Smooth muscle cell of the brain vasculature (primary cell): ENCODE measurements at places on chromosomes 3 and 15.
A peak's percentile ranks its signal among the peaks of the same experiment; 100 is the strongest.

DNA sequence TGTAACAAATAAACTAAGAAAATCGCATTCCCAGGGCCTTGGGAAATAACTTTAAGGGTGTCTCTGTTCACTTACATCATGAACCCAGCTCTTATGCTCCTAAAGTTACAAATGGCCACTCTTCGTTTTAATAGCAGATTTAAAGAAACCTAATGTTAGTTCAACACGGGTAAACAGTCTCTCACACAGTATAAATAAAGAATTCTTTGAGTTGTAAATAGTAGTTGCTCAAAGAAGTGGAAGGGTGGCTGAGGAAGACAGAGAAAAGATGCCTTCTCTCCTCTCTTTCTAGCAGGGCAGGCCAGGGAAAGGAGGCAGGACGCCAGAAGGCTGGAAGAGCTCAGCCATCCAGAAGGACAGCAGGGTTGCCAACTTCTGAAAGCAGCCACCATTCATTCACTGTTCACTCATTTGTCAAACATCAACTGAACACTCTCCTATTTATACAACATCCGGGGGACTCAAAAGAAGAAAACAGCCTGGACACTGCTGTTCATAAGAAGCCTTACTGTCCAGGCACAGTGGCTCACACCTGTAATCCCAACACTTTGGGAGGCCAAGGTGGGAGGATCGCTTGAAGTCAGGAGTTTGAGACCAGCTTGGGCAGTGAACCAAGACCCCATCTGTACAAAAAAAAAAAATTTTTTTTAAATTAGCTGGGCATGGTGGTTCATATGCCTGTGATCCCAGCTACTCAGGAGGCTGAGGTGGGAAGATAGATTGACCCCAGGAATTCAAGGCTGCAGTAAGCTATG is 47.3 kb downstream of the WWTR1 start:
- DNase-seq = no peak

GRCh38 chr15:41180206-41180789 is 50.3 kb downstream of the EXD1 start:
- no peak for DNase-seq

DNA sequence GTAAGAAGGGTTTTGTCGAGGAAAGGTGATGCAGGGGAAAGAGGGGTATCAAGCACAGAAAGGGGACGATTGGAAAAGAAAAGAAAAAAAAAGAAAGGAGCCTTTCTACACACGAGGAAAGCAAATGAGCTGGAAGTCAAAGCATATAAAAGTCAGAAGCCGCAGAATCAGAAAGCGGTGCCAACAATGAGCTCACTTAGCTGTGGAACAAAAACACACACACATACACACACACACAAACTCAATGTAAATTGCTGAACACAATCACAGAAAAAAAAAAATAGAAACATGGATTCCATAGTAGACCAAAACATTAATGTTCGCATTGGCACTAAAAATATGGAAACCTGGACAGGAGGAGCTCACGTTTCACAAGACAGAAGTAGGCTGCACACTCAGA is 63.4 kb upstream of the FEZF2 start:
- DNase-seq = no peak

- no peak for DNase-seq
Observed at GRCh38 chr3:133799794-133800585, 5.6 kb upstream of the SRPRB start.

- DNase-seq = peak; percentile 68
Observed at GRCh38 chr3:98961161-98962155, 60.0 kb upstream of the DCBLD2 start.

DNA sequence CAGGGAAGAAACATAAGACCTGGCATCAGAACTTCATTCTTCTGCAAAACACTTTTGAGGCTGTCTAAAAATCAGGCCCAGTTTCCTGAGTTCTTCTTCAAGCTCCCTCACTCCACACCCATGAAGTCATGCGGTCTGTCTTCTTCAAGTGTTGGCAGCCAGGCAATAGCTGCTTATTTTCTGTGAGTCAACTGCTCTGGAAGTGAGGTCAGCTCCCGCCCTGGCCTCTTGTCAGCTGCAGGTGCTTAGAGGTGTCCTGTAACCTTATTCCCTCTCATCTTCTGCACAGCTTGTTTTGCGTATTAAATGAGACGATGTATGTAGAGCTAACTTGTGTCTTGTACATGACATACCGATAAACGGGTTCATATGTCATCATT is 226.1 kb downstream of the ADAMTS17 start:
- no peak for DNase-seq

GRCh38 chr3:31314258-31314657 is 218.5 kb upstream of the STT3B start:
- DNase-seq = no peak

- no peak for DNase-seq
Observed at GRCh38 chr3:187130346-187131066, 8.8 kb downstream of the RPL39L start.

DNA sequence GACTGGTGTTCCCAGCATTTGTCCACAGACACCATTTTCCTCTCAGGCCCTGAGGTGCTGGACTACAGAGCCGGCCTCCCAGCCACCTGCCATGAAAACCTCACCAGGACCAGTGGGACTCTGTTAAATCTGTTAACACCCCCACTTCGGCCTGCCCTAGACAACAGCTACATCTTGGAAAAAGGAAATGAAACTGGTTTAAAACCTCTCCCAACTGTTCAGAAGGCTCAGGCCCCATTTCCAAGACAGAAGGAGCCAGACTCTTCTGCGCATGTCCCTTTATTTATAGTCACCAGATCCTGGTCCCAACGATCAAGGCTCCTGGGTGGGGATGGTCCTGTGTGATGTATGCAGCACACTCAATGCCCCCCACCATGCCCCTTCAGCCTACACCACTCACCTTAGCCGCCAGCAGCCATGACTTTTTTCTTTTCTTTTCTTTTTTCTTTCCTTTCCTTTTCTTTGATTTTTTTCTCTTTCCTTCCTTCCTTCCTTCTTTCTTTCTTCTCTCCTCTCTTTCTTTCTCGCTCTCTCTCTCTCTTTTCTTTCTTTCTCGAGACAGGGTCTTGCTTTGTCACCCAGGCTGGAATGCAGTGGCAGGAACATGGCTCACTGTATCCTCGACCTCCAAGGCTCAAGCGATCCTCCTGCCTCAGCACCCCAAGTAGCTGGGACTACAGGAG is 25.5 kb upstream of the FLNB start:
- no peak for DNase-seq

DNA sequence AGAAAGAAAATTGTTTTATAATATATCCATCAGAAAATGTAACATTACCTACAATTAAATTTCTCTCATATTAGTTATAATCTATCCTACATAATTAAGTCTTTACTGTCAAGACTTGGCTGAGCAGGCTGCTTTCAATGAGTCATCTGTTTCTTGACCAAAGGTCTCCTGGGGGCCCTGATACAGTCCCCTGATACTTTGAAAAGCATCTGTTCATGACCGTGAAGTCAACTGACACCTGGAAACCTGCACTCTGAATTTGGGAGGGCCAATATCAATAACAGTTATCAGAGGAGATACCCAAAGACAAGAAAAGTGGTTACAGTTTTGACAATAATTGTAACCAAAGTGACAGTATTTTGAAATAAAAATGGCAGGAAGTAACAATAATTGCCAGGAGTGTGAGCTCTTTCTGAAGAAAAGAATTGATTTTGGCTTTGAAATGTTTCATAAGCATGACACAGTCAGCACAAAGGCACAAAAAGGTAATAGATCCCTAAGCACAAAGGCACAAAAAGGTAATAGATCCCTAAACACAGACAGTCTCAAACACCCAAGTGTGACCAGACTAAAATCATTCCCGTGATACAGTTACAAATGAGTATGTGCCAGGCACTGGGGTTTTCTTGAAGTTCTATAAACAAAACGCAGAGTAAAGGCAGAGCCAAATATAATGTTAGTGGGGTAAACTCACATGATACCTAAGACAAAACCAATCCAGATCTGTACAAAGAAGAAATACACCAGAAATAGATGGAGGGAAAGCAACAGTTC is 260.7 kb downstream of the PLOD2 start:
- DNase-seq = no peak

DNA sequence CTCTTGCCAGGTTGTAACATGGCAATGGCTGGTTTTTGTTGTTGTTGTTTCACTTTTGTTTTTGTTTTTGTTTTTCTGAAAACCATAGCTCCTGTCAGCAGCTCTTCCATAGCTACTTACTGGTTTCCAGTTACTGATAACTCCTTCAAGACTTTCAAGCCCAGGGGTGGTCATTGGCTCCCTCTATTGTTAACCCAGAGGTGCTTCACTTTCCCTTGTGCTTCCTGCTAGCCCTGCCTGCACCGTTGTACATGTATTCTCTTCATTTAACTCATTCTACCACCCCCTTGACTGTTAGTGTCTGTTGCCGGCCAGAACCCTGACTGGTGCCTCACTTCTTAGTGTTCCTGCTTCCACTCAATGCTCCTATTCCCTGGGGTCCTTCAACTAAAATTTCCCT is 4.2 kb upstream of the TRAT1 start:
- DNase-seq = no peak

DNA sequence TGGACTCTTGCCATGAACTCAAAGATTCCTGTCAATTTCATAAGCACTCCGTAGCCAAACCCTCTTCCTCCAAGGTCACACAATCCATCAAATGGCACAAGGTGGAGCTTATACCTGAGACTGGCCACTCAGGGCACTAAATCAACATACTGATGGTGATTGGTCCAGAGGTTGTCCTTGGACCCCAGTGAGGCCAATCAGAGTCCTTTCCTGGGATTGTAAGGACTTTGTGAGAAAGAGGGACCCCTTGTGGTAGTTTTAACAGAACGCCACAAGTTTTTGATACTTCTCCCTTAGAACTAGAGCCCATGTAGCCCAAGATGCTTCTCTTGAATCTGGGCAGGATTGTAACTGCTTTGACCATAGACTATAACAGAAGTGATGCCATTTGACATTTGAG is 44.4 kb upstream of the LARS2 start:
- no peak for DNase-seq

GRCh38 chr15:88805031-88805780 is 2.0 kb downstream of the ACAN start:
- no peak for DNase-seq

GRCh38 chr3:51937014-51937413 is 4.7 kb downstream of the RRP9 start:
- no peak for DNase-seq

DNA sequence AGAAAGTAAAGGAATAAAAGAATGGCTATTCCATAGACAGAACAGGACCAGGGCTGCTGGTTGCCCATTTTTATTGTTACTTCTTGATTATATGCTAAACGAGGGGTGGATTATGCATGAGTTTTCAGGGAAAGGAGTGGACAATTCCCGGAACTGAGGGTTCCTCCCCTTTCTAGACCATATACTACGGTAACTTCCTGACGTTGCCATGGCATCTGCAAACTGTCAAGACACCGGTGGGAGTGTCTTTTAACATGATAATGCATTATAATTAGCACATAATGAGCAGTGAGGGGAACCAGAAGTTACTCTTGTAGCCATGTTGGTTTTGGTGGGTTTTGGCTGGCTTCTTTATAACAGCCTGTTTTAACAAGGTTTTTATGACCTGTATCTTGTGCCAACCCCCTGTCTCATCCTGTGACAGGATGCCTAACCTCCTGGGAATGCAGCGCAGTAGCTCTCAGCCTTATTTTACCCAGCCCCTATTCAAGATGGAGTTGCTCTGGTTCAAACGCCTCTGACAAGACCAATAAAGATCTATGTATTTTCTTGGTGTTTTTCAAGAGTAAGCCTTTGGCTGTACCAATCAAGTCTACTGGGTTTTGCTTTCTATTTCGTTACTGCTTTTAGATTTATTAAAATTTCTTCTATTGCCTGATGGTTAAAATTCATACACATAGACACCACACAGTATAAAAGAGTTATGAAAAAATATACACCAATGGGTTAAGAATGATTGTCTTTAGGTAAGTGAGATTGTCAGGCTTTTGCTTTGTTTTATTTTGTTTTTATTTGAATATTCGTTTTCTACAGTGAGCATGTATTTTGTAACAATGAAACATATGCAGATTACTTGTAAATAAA is 37.4 kb upstream of the CTDSPL start:
- DNase-seq = no peak

DNA sequence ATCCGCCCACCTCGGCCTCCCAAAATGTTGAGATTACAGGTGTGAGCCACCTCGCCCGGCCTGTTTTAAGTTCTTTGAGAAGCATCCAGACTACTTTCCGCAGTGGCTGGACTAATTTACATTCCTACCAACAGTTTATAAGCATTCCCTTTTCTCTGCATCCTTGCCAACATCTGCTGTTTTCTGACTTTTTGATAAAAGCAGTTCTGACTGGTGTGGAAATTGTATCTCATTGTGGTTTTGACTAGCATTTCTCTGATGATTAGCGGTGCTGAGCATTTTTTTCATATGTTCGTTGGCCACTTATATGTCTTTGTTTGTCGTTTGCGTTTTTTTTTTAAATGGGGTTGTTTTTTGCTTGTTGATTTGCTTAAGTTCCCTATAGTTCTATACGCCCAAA is 208.4 kb upstream of the DPPA4 start:
- no peak for DNase-seq
